CD4-positive, alpha-beta T cell treated with Interleukin-2 at 100 ng/mL for 4 hours (primary cell): ENCODE measurements at places on chromosomes 3 and 15.

- DNase-seq = no peak
These were observed 8.9 kb upstream of the CSPG4 start for GRCh38 chr15:75721480-75721922.

DNA sequence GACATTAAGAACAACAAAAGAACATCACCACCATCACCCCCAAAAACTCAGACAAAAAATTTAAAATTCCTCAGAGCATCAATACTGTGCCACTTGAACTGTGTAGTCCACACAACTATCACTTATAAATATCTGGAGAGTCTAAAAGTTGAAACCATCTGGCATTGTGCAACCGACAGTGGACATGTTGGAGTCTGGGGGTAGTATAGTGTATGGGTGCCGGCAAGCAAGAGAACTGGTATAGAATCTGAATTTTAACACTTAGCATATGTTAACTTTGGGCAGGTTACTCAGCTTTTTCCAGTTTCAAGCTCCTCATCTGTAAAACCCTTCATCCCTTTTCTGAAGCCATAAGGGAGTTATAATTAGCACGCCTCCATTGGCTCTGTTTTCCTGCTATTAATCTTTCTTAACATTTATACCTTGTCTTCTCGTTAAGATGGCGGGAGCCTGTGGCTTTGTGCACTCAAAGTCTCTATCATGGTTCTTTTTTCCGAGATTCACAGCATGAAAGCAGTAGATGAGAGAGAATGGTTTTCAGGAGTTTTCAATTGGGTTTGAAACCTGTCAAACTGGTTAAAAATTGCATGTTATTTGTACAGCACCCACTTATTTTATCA, 255.7 kb upstream of the TBL1XR1 start:
- no peak for DNase-seq

DNA sequence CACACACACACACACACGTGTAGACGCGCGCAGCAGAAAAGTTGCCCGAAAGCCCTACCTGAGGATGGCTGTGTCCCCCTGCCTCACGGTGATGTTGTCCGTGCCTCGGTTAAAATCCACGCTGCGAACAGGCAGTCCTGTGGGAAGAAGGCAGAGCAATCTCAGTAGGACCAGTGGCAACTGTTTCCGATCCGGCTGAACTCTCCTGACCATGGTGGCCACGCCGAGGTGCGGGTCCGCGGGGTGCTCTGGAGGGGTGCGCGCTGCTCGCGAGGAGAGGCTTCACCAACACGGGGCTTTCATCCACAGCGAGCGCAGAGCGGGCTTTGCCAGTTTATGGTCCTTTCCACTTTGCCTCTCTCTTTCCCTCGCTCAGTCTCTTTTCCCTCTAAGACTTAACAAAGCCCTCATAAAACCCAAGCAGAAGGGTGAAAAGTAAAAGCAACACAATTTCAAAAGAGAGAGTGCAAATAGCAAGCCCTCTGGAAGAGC, 422 bp downstream of the LSAMP start:
- DNase-seq = no peak

- no peak for DNase-seq
These were observed 408.2 kb upstream of the TGFBR2 start for GRCh38 chr3:30198162-30198561.

- no peak for DNase-seq
These were observed 132.7 kb upstream of the GMNC start for GRCh38 chr3:190995156-190995555.

DNA sequence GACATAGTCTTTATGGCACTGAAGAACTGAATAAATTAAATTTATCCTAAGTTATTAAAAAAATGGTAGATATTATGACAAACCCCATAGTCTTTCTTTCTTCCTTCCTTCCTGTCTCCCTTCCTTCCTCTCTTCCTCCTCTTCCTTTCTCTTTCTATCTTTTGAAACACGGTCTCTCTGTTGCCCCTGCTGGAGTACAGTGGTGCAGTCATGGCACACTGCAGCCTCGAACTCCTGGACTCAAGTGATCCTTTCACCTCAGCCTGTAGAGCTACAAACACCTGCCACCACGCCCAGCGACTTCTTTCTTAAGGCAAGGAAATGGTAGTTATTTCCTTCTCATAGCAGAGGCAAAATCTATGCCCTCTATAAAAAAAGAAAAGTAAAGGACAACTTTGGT, 354.6 kb downstream of the GAP43 start:
- DNase-seq = no peak

GRCh38 chr3:178063461-178063860, 472.8 kb upstream of the KCNMB2 start:
- DNase-seq = no peak

- no peak for DNase-seq
These were observed 57.2 kb upstream of the USP3 start for GRCh38 chr15:63447017-63447676.

GRCh38 chr3:196144383-196145105, 62.7 kb upstream of the TFRC start:
- peak; percentile 52 for DNase-seq

DNA sequence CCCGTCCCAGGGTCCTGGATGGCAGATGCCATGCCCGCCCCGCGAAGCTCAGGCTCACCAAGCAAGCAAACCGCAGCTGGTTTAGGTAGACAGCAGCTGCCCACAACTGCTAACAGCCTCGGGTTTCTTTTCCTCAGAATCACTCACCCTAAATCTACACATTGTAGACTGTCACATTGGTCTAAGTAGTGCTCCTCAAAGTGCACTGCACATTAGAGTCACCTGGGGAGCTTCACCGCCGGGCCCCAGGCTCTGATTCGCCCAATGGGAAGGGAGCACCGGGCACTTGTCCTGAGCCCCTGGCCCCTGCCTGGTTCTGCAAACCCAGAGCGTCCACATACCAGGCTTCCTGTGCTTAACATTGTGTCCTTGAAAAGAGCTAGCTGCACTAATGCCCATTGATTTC, 752 bp downstream of the OCA2 start:
- DNase-seq = no peak

GRCh38 chr15:48266024-48266689, 60.1 kb downstream of the SLC12A1 start:
- DNase-seq = no peak

GRCh38 chr3:32066686-32067085, 39.7 kb upstream of the GPD1L start:
- no peak for DNase-seq

DNA sequence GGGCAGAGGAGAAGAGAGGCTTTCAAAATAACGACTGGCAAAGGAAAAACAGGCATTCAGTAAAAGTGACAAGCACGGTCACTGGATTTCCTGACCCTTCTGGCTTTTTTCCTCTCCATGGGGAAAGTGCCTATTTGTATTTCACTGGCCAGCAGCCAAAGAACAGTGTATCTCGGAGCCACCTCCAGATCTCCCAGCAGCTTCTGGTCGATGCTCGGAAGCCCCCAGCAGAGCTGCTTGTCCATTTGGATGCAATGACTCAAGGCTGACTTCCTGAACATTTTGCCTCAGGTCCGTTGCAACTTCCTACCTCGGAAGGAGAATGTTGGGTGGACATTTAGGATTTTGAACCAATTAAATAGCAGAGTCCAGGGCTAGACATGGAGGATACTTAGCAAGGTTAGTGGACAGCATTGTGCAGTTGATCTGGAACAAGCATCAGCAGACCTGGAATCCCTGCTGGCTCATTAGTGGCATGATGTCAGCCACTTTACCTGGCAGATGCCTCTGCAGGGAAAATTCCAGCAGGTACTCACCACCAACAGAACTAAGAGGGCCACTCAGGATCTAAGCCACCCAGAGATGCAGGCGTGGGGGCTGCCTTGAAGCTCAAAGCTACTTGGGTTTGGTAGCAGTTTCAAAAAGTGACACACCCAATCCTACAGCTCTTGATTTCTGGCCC, 1.1 kb downstream of the FAM107A start:
- DNase-seq = no peak

DNA sequence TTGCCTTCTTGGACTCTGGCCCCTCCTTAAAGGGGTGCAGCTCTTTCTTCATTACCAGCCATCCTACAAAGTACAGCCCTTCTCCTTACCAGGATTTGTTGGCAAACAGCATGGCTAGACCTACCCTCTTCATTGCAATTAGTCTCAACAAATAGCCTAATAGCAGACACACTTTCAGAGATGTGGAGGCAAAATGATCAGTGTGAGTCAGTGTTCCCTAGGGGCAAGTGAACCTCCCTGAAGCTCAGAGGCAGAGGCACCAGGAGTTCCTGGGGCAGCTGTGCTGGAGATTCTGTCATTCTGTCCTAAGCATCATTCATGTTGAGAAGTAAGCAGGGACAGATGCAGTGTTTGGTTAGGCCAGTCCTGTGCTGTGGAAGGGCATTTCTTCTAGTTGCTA, 14.6 kb upstream of the MECOM start:
- no peak for DNase-seq

DNA sequence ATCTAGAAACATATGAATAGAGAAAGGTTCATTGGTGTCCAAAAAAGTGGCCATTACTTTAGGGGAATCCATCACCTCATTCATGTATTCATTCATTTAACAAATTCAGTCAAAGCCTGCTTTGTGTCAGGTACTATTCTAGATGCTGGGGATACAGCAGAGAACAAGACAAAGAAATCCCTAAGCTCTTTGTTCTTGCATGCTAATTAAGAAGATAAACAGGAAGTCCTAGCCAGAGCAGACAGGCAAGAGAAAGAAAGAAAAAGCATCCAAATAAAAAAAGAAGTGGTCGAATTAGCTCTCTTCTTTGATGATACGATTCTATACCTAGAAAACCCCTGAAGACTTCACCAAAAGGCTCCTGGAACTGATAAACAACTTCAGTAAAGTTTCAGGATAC, 12.4 kb upstream of the ZMAT3 start:
- no peak for DNase-seq

- DNase-seq = no peak
These were observed 143.3 kb upstream of the SLCO3A1 start for GRCh38 chr15:91710080-91710698.

DNA sequence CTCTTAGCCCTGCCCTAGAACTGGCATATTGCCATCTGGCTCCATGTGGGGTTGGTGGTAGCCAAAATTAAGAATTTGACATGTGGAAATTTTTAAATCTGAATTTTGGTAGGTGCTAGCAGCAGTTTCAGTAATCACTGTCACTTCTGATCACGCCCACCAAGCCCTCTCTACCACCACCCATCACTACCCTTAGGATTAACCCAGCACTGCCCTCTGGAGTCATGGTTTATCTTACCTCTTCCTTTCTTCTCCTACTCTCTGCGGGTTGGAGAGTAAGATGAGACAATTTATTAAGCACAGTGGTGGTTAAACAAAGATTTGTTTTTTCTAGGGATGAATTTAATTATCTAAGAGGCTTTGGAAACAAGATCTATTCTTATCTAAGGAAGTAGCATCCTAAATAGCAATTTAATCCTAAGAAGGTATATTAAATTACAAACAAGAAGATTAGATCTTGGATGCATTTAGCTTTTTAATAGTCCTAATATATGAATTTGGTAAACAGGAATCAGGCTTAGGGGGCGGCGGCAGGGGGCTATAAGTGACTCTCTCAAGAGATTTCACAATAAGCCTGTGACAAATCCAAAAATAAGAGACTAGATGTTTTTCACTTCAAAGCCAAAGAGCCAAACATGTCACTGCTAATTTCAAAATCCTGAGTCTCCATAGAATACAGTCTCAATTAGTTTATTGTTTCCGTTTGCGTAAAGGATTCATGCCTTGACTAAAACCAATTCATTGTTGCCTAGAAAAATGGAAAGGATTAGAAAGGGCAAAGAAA, 498.4 kb upstream of the UBE2E2 start:
- DNase-seq = no peak

DNA sequence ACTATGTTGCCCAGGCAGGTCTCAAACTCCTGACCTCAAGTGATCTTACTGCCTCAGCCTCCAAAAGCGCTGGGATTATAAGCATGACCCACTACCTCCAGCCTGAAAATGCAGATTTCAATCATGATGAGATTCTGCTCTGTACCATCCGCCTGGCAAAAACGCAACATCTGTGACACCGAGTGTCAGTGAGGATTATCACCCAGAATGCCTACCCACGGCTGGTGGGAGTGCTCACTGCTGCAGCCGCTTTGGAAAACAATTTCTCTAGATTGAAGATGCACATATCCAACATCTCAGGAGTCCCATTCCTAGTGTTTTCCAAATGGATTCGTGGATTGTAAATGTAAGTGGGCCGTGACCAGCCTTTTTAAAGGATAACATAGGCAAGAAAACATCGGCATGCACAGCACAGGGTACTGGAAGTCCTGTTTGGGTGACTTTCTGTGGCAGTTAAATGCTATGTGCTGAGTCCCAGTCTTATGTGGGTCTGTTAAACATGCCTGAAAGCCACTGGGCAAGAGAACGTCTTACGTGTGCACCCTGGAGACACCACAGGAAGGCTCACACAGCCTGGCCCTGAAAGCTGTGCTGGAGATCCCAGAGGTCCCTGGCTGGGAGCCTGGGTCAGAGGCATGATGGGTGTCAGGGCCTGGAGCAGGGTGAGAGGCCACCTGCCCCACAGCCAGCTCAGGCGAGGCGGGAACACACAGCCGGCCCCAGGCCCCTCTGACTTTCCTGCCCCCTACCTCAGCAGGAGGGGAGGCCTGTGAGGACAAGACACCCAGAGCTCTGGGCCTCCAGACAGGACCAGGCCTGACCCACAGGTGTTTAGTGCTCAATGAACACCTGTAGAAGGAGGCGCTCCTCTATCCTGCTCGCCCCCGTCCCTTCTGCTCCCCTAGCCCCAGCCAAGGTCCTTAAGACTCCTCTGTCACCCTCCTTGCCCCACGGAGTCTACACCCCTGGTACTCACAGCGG, 918 bp downstream of the PRSS50 start:
- no peak for DNase-seq

- no peak for DNase-seq
These were observed 48.1 kb upstream of the SEMA6D start for GRCh38 chr15:47669221-47669620.

DNA sequence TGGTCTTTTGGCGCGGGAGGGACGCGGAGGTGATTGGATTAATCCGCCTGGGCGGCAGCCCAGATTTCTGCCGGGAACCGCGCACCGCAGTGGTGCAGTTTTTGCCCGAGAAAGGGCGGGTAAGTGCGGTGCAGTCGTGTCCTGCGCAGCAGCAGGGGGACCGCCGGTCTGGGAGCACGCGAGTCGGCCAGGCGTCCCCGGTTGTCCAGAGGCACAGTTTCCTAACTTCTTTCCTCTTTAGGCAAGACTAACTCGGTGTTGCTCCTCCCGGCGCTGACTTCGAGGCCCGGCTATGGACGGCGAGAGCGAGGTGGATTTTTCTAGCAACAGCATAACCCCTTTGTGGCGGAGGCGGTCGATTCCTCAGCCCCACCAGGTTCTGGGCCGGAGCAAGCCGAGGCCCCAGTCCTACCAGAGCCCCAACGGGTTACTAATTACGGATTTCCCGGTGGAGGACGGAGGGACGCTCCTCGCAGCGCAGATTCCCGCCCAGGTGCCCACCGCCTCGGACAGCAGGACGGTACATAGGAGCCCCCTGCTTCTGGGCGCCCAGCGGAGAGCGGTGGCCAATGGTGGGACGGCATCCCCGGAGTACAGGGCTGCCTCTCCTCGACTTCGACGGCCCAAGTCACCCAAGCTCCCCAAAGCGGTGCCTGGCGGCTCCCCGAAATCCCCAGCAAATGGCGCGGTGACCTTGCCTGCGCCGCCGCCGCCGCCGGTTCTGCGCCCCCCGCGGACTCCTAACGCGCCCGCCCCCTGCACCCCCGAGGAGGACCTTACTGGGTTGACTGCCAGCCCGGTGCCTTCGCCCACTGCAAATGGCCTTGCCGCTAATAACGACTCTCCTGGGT, 736 bp downstream of the ARHGEF26 start:
- no peak for DNase-seq

GRCh38 chr3:136860541-136860940, 1.5 kb upstream of the NCK1 start:
- no peak for DNase-seq

GRCh38 chr3:106025151-106025722, 156.4 kb upstream of the CBLB start:
- no peak for DNase-seq

GRCh38 chr15:25093455-25094029, 138.8 kb downstream of the SNRPN start:
- DNase-seq = no peak
